SHP77 treated with DMSO at 0.1 percent for 48 hours (cell line): ENCODE measurements at places on chromosomes 3 and 15.

GRCh38 chr15:65082303-65082953, 5.9 kb downstream of the KBTBD13 start:
- no peak for DNase-seq

DNA sequence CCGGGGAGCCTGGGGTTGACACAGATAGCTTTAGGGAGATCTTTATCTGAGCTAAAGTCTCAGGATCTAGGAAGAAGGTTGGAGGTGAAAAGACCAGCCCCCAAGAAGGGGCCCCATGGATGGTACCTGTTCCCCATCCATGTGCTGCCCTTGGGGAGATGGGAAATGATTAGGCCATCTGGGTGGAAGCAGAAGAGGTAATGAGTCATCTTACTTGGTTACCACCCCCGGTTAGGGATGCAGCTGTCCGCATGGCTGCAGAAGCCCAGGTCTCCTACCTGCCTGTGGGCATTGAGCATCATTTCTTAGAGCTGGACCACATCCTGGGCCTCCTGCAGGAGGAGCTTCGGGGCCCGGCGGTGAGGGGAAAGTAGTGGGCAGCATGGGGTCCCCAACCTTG, 3.1 kb upstream of the CPLX3 start:
- DNase-seq: no peak

- DNase-seq: peak; percentile 62
Measured at GRCh38 chr3:56988458-56989168, 71.9 kb upstream of the SPATA12 start.

GRCh38 chr3:121835465-121835801, 424 bp downstream of the EAF2 start:
- no peak for DNase-seq

- no peak for DNase-seq
Measured at GRCh38 chr3:125192190-125193035, 20.1 kb downstream of the SLC12A8 start.

- no peak for DNase-seq
Measured at GRCh38 chr15:49495993-49496753, 73.1 kb downstream of the FGF7 start.

DNA sequence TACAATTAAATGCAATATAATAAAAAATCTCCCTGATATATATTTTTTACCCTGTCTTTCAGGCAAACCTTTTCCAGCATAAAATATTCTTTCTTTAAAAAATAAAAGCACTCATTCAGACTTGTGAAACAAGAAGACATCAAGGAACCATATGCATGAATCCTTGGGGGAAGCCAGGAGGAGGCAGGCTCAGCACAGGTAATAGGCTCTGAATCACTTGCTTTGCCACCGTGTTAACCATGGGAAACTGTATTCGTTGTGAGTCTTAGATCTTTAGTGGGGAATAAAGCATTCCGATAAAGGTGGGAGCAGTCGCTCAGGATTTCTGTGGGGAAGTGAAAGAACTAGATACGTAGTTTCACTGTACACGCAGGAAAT, 42.4 kb downstream of the FBN1 start:
- DNase-seq: no peak

DNA sequence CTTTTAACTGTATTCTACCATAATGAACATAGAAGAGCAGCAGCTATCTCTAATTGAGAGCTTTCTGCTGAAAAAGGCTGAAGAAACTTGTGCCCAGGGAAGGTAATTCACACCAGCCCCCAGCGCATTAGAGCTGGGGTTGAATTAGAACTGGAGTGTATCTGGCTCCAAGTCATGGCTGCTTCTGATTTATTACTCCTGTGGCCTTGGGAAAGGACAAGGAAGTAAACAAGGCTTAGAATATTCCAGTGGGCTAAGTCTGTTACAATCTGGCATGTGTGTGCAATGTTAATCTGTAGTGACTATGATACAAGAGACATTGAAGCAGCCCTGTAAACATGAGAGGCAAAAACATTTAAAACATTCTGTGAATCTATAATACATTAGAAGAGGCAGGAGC, 18.1 kb downstream of the CPA3 start:
- DNase-seq: peak; percentile 43

- DNase-seq: no peak
Measured at GRCh38 chr3:98718730-98719129, 44.4 kb upstream of the ST3GAL6 start.

- no peak for DNase-seq
Measured at GRCh38 chr15:39605146-39605545, 24.3 kb downstream of the THBS1 start.

GRCh38 chr15:78255421-78256043, 8.8 kb upstream of the DNAJA4 start:
- no peak for DNase-seq

DNA sequence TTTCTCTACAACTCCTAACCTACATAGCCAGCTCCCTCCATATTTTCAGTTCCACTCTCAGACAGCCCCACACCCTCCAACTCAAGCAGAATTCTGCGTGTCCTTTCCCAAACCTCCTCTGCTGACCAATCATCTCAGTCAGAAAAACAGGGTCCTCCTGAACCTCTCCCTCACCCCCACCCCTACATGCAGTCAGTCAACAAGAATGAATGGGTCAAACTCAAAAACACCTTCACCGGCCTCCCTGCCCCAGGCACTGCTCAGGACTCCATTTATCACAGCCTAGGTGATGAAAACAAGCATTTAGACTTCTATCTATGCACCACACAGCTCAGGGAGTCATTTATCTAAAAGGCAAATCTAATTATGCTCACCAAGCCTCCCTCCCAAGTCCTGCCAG, 32.4 kb downstream of the MYL3 start:
- no peak for DNase-seq

DNA sequence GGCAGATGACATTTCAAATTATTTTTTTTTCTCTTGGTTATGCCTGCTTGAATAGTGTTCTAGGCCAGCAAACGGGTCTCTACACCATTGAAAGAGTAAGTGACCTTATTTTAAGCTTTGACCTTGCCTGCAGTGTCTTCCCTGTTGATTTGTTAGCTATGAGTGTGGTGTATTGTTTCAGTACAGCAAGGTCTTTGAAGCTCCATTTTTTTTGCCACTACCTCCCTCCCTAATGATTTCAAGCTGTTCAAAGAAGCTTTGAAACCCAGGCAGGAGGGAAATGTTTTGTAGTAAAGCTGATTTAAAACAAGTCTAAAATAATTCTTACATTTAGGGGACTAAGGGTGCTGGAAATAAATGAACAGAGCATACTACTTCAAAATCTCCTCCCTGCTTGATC, 1249.8 kb downstream of the ROBO1 start:
- DNase-seq: no peak

GRCh38 chr3:46681856-46682540, 11.5 kb downstream of the ALS2CL start:
- DNase-seq: no peak

DNA sequence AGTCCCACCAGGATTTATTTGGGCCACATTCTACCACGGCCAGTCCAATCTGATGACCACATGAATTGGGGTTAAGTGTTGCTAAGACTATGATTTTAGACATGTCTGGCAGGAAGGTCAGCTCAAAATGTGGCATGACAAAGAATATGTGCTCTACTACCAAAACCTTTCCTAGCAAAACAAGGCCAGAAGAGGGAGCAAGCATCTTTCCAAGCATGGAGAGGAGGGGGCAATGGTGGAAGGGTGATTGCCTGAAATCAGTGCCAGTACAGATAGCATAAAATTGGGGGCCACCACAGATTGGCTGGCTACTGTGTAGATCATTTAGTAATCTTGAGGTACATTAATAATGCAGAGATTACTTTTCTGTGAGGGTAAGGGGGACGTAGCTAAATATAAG, 43.2 kb downstream of the TMEM39A start:
- DNase-seq: no peak

DNA sequence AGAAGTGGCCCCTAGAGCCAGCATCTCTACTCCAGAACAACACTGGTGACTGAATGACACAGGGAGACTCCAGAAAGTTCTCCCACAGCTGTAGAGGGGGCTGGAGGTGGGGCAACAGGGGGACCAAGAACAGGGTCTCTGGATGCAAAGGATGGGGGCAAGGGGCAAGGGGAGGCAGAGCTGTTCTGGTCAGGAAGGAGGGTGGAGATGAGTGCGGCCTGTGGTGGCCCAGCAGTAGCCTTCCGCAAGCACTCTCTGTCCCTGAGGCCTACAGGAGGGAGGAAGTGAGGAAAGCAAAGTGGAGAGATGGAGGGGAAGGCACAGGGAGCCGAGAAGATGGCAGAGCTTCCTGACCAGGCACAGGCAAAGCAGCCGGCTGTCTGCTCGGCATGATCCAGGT, 56.5 kb downstream of the HOMER2 start:
- DNase-seq: no peak

GRCh38 chr3:130825762-130826299, 68.1 kb upstream of the ATP2C1 start:
- no peak for DNase-seq

- DNase-seq: peak; percentile 38
Measured at GRCh38 chr3:173584093-173584837, 186.7 kb downstream of the NLGN1 start.

GRCh38 chr15:74406992-74407705, 26.6 kb downstream of the SEMA7A start:
- DNase-seq: no peak

DNA sequence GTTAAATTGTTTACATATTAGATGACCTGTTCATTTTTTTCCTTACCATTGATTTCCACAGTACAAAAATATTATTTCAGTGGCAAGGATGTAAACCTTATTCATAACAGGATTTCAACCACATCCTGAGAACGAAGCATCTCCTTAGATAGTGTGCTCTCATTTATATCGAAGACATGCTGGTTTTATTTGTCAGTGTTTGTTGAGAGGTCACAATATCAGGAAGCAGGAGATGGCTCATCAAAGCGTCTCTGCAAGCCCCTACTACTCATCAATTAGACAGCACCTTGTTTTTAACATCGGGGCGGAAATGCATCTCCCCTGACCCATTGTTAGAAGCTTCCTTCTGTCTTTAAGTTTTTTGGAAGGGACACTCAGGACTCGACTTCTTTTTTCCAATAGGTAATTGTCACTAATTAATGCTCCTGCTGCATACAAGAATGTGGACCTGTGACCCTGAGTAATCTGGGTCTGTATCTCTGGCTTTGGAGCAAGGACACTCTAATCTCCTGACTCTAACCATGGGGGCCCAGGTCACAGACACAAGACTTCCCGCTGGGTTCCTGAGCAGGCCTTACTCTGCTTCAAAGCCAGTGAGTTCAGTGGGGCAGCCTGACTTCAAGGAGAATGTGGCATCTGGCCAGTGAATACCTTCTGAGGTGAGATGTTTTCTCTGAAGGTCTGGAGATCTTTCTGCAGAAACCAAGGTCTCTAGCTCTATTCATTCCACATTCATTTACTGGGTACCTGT, 50.3 kb downstream of the MECOM start:
- DNase-seq: no peak

GRCh38 chr15:100763835-100764750, 115.5 kb upstream of the ALDH1A3 start:
- no peak for DNase-seq

DNA sequence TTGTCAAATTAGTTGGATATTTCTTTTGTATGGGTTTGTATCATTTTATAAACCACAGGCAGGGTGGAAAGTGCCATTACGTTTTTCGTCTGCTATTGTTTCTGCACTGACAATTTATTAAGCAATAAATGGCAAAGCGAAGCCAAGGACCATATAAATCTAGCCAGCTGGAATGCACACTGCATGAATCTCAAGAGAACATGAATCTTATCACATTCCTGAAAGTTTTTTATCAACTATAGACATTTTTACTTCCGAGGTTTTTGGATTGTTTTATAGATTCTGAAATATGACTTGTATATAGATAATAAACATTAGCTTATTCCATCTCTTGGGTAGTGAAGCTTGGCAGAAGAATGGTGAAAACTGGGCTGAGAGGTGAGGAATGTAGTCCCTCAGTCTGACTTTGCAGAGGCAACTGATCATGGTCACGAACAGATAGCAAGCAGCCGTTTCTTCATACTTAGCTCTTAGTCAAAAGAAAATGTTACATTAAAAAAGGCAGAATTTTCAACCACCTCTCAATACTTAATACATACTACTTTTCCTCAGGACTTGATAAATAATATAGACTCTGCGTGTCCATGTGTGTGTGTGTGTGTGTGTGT, 102.7 kb downstream of the OSBPL10 start:
- DNase-seq: no peak

DNA sequence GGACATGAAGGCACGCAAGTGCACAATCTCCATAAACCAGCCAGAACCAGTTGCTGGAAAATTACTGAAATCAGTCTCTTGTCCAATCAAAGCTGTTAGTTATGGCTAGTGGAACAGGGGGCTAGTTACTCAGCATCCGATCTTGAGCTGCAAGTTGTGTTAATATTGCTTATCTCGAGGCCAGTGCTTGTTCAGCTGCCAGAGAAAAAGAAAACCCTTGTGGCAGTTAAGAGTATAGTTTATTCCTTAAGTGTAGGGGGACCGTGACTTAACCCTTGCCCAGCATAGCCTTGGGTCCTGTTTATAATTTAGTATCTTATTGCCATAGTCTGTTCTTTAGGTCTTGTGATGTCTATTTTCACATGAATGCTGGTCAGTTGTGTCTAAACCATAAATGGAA, 268.5 kb downstream of the CD47 start:
- DNase-seq: no peak

DNA sequence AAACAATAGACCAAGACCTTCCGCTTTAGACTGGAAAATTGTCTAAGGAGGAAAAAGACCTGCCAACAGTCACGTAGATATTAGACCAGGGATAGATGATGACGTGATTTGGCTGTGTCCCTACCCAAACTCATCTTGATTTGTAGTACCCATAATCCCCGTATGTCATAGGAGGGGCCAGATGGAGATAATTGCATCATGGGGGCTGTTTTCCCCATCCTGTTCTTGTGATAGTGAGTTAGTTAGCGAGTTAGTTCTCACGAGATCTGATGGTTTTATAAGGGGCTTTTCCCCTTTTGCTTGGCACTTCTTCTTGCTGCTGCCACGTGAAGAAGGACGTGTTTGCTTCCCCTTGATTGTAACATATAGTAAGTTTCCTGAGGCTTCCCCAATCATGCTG, 31.7 kb upstream of the SUCLG2 start:
- no peak for DNase-seq

- no peak for DNase-seq
Measured at GRCh38 chr3:135125171-135125801, 330.2 kb downstream of the EPHB1 start.

- no peak for DNase-seq
Measured at GRCh38 chr3:24296441-24297205, 198.0 kb downstream of the THRB start.
